ENCODE measurements at places on chromosomes 1 and 21. TPM values are rescaled to one million over a fixed set of nuclear protein-coding genes. Genes with fewer than 3 reads are reported as not detected.

GRCh38 chr1:19033926-19034680, 77.6 kb upstream of the IFFO2 start:
- DNase-seq = no peak

DNA sequence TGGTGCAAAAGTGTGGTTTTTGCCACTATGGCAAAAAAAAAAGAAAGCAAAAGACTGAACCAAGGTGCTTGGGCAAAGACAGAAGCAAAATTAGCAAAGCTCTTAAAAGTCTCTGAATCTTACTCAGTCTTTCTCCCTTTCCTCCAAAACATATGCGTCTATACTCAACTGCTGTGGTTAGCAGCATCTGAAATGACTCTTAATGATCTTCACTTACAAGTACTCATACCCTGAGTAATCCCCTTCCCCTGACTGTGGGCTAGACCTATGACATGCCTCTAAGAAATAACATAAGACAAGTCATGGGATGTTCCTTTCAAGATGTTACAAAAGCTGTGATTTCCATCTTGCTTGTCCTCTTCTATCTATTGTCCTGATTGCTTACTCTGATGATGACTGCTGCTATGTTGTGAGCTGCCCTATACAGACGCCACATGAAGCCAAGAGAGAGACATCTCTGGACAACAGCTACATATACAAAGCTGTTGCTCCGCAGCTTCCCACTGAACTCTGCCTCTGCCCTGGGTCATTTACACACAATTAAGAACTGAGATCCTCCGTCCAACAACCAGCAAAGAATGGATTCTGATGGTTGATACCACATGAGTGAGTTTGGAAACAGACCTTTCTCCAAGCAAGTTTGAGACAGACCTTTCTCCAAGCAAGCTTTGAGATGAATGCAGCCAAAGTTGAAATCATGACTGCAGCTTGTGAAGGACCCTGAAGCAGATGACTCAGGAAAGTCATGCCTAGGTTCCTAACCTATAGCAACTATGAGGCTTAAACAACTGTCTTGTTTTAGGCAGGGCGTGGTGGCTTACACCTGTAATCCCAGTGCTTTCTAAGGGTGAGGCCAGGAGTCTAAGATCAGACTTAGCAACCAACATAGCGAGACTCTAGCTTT, 55.2 kb downstream of the PUM1 start:
- DNase-seq = no peak

DNA sequence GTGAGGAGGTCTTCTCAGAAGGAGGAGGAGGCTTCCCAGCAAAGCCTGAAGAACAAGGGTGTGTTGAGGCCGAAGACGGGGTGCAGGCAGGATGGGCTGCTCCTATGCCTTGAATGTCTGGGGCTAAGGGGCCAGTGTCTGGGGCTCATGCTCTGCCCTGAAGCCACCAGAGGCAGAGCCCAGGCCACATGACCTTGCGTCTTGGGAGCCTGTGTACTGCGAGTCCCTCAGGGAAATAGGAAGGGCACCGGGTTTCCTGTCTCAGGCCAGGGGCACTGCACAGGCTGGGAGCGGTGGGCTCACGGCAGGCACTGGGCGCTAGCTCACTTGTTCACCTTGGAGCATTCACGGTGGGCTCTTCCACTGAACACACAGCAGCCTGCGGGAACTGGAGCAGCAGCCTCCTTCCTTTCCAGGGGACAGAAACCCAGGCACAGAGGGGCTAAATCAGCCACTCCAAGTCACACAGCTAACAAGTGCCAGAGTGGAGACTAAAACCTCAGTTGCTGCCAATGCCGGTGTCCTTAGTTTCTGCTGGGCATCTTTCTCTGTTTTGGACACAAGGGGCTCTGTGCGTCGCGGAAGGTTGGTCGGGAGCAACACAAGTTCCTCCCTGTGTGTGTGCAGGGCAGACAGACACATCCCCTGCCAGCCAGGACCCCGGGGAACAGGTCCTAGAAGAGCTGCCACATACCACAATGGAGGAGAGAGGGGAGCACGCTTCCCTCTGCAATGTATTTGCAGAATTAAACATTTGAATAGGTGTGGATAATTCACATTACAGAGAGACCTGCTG, 104.8 kb upstream of the C1orf174 start:
- no peak for DNase-seq

- no peak for DNase-seq
Observed at GRCh38 chr1:32291145-32291707, 657 bp upstream of the HDAC1 start.

DNA sequence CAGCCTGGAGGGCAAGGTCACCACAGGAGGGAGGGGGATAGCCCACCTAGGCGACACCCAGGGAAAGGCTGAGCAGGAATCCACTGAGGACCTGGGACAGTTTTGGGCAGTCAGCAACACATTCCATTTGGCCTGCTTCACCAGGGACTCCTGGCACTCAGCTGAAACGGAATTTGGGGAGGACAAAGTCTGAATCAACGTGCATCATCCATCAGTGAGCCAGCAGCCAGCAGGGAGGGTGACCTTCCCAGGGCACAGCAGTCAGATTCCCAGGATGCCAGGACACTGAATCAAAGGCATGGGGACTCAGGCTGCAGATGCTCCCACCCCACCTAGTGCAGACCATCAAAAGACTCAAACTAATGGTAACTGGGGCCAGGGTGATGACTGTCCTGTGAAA, 4.6 kb downstream of the SH3BP5L start:
- DNase-seq = no peak

CFHR2 gene
- not detected for total RNA-seq

OLIG2 gene
- total RNA-seq = 0.10 TPM

DNA sequence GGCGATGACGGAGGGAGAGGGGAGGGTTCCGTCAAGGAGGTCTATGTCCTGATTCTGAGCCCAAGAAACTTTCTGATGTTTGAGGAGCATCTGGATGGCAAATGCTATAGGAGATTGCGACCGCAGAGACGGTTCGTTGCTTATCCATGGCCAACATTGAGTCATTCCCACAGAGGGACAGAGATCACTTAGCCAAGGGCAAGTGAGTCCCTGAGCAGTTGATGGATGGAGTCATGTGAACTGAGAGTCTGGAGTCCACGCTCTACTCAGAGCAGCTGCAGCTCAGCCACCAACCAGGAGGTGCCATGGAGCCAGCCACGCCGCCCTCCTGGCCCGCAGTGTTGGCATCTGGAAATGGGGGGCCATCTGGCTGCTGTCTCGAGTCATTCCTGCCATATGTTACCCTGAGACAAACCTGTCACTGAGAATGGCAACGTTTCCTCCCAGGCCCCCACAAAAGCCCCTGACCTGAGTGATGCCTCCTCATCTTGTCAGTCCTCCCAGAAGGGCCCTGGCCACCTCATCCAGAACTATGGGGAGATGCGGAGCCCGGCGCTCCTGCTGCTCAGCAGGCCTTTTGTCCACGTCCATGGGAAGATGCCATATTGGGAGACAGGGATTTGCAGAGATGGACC, 58.6 kb downstream of the ATP5PO start:
- DNase-seq = no peak

DNA sequence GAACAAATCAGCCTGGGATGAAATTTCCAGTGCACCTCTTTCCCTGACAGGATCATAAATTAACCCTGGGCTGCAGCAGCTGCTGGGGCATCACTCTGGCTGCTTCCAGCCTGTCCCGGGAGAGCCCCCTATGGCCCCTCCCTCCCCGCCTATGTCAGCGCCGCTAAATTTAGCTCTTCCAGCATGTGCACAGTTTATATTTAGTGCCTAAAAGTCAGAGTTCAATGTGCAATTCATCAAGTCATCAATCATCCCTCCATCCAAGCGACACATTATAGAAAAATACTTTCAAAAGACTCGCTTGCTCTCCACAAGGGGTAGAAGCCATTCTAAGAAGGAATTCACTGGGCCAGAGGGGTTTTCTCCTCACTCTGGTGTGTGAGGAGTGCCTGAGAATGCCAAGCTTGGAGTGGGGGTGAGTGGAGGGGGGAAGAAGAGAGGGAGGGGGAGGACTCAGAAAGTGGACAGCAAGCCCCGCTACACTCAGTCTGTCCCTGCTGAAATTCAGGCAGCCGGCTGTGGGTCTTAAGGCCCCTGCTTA, 37.4 kb downstream of the XCL1 start:
- DNase-seq = peak; percentile 76

ISG15 gene
- 13.7 TPM for total RNA-seq

- DNase-seq = no peak
Observed at GRCh38 chr1:54843449-54843848, 42.3 kb upstream of the TTC22 start.

SGIP1 gene
- total RNA-seq = 1.9 TPM

GRCh38 chr1:22601610-22602009, 34.8 kb upstream of the C1QA start:
- no peak for DNase-seq

GRCh38 chr1:182527680-182528079, 61.4 kb downstream of the RNASEL start:
- no peak for DNase-seq

GRCh38 chr1:173415905-173416450, 61.2 kb upstream of the PRDX6 start:
- no peak for DNase-seq

DNA sequence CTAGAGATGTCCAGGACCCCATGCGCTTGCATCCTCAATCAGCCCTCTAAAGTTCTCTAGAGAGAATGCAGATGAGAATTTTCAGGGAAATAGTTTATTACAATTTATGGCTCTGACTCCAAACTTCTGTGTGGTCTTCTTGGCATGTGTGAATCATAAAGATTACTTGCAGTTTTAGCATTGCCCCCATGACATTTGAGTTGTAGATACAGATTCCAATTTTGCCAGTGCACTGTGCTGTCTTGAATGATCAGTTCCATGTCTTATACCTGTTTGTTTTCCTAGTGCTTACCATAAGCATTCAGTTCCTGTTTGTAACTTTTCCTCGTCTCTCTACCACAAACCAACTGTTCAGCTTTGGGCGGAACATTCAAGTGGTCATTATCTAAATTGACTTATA, 4.8 kb downstream of the KRTAP21-3 start:
- DNase-seq = no peak

DNA sequence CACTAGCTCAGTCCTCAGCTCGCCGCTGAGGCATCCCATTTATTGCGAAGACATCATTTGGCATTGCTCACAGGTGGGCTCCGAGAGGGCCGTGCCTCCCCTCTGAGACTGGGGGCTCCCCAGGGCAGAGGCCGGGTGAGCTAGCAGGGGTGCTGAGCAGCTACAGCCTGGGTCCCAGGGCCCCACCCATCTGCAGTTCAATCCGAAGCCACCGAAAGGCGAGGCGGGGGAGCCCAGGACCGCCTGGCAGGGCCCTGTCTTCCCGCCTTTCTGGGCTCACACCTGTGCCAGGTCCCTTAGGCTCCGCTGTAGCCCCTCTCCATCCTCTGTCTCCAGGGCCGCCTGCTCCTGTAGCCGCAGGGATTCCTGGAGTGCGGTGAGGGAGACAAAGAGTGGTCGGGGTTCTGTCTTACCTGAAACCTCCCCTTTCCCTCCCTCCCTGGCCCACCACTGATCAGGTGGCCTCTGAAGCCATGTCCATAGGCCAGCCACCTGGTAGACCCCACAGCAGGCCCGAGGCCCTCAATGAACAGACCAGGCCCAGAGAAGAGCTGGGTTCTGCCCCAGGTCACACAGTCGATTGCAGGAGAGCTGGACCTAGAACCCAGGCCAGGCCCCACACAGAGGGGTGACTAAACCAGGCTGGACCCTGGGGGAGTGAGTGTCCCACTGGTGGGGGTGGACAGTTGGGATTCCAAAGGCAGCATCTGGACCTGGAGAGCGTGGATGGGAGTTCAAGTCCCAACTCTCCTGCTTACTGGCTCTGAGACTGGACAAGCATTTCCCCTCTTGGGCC, 18.1 kb upstream of the NBPF1 start:
- DNase-seq = no peak

DNA sequence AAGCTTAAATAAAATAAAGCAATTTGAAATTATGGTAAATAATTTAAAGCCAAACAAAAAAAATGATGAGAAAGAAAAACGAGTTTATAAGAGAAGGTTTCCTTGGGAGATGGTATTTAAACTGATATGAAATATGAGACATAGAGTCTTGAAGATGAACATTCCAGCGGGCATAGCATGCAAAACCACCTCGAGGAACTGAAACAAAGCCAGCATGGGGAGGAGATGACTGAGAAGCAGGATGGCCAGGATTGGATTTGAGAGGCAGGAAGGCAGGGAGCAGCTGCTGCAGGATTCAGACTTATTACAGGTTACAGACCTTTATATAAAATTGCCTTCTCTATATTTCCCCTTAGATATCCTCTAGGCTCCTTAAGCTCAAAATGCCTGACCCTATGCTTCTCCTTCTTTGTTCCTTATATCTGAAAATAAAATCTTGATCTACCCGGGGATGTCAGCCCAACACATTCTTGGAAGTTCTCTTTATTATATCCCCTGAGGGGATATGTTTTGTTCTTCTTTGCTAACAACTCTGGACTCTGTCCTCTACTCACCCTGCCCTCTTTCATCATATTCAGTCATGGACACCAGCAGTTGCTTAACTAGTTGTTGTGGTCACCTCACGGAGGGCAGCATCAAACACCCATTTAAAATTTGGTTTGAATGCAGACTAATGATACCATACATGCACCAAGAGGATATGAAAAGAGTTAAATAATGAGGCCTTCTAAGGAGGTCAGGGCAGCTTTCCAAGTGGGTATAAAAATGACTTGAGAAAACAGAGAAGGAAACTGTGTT, 719.1 kb upstream of the B3GALT2 start:
- no peak for DNase-seq

SH2D5 gene
- 0.30 TPM for total RNA-seq

NTNG1 gene
- 9.1 TPM for total RNA-seq

DNA sequence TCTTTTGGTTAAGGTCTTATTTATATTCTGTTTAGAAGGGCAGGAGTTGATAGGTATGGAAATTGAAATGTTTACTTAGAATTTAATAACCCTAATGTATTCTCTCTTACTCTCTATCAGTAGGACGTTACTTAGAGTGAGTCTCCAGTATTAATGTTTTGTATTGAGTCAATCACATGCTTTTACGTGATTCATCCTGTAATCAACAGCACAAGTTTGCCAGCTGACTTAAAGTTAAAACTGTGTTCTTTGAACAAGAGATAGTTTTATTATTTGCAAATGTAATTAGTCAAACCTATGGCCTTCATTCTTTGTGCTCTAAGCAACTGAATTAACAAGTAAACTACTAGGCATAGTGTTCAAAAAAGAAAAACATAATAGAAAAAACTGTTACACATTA, 57.3 kb downstream of the PKN2 start:
- no peak for DNase-seq

GJB5 gene
- 18.0 TPM for total RNA-seq

DNA sequence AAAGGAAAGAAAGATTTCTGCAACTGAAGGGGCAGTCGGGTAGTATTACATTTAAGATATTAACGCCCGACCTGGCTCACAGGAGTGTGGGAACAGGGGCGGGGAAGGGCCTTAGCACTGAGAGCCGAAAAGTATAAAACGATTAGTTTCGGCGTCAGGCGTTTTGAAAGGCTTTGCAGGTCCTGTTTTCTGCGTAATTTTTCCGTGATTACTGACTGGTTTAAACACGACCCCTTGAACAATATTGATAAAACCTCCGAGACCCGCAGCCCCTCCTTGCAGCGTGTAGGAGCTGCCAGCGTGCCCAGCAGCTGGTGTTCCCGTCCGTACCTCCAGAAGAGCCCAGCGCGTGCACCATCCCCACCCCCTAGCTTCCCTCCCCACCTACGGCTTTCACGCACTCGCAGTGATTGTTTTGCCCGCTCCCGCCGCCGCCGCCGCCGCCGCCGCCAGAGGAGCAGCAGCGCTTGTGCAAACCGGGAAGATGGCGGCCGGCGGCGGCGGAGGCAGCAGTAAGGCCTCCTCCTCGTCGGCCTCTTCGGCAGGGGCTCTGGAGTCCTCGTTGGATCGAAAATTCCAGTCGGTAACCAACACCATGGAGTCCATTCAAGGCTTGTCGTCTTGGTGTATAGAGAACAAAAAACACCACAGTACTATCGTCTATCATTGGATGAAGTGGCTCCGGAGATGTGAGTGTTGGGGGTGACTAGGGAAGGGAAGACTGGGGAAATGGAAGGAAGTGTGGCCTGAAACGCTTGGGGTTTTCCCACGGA, 470 bp downstream of the RPRD2 start:
- DNase-seq = peak; percentile 55

SELL gene
- 12.3 TPM for total RNA-seq
